ENCODE measurements at places on chromosomes 1 and 21.

GRCh38 chr1:37038227-37039093 lies 4.1 kb upstream of the GRIK3 start:
- no peak for DNase-seq

DNA sequence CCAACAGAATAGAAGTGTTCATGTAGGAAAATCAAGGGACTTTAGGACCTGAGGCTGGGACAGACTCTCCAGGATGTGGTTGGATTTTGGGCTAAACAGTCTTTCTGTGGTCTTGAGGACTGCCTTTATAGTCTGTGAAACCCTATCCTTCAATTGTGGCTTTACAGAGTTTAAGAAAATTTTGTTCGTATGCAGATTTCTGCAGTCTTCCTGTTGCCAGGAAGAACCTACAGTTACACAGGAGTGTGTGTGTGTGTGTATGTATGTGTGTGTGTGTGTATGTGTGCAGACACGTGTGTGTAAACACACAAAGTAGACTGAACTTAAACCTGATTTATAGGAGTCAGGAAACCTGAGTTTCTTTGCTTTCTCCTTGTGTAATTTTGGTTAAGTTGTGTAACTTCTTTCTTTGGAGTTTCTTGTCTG lies 22.8 kb downstream of the NEK7 start:
- DNase-seq, result peak; percentile 49

DNA sequence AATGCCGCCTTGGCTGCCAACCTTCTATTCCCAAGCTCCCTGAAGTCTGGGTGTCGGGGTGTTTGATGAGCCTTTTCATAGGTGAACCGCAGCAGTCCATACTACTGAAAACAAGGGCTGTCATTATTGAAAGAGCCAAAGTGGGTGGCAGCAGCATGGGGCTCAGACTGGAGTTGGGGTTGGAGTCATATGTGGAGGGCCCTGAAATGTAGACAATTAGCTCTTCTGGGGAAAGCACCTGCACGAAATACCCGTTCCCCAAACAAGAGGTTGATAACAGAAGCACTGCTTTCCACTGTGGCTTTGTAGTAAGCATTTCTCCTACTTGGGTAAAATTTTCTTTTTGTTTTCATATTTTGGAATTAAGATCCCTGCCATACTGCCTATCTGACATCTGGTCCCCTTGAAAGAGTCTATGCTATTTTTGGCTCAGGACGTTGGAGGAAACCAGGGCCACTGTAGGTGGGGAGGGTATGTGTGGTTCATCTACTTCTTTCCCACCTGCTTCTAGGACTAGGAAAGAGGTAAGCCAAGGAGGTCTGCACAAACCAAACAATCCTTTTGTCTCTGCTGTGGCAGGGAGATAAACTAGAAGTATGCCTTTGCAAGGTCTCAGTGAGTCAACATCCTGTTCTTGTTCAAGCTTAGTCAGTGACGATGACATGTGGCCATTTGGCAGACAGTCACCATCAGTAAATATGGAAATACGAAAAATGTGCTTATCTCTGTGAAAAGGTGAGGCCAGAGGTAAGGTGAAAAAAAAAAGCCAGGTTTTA lies 197.0 kb upstream of the UBE2U start:
- DNase-seq, result no peak

DNA sequence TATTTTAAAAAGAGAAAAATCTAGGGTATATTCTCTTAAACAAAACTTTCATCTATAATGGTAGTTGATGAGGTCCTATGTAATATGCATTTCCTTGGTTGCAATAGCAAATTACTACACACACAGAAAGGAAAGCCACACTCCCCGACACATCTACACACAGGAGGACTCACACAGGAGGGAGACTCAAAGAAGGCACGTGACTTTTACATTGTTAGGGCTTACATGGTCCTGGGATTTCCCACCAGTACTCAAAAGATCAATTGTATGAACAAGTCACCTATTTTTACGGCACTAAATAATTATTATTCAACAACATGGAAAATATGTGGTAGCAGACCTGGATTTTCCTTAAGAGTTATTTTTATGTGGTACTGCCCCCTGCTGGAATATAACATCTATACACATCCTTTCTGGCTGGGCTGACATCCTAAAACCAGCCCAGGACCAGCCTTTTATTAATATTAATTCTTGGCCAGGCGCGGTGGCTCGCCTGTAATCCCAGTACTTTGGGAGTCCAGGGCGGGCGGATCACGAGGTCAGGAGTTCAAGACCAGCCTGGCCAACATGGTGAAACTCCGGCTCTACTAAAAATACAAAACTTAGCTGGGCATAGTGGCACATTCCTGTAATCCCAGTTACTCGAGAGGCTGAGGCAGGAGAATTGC lies 33.9 kb upstream of the LGALS8 start:
- peak; percentile 55 for DNase-seq

- no peak for DNase-seq
Observed at GRCh38 chr21:46048926-46049889, 48.7 kb upstream of the COL6A2 start.

DNA sequence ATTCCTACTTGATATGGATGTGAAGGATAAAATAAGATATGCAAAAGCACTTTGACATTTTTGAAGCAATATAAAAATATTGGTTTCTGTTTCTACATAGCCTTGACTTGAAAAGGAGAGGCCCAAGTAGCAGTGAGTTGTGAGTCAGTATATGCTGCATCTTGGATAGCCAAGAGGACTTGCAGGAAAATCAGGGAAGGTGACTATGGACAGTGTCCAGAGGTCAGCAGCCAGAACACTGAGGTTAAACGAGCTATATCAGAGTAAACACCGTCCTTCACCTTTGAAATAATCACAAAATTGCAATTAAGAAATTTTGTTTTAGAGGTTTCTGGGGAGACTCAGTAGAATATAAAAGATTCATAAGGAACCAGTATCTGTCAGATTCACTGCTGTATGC lies 6.6 kb upstream of the AMPD1 start:
- no peak for DNase-seq

GRCh38 chr21:29133796-29134195 lies 3.4 kb downstream of the MAP3K7CL start:
- DNase-seq, result no peak

DNA sequence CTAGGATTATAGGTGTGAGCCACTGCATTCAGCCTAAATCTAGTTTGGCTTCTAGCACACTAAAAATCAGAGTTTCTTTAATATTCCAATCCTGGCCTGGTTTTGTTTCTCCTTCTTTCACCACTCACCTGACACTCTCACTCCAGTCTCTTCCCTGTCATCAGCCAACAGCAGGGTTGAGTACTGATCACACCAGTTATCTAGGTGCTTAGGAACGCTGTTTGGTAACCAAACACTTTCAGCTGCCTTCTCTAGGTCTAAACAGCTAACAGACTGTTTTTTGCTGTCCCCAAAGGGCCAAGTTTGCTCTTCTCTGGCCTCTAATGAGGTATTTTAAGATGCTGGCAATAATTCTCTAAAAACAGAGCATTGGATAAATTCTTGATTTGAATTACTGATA lies 17.7 kb upstream of the FRRS1 start:
- no peak for DNase-seq

DNA sequence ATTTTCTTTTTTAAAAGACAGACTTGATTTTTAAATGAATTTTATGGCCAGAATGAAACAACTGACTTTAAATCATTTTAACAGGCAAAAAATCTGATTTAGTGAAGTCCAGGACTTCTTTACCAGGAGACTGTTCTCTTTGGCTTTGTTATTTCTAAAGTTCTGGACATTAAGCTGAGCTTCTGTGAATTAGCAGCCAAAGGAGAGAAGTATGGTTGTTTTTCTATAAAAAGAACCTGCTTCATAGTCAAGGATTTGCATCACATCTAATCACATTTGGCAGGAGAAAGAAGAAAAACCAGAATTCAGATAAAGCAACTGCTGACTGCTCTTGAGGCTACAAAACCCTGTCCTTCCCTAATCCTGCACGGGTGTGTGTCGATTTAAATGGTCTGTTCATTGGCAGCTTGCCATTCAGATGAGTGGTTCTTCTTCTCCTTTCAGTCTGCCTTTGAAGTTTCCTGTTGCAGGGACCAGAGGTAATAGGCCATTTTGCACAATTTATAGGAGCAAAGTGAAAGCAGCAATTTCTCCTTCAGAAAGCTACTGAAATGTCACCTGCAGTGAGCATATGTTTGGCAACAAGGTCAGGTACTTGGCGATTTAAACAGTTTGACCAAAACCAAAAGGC lies 215.4 kb downstream of the OLFM3 start:
- no peak for DNase-seq

- DNase-seq, result no peak
Observed at GRCh38 chr1:219160967-219161366, 12.7 kb upstream of the LYPLAL1 start.

GRCh38 chr21:42392731-42393442 lies 3.0 kb downstream of the TMPRSS3 start:
- peak; percentile 57 for DNase-seq

- no peak for DNase-seq
Observed at GRCh38 chr1:157968946-157969345, 24.5 kb upstream of the KIRREL1 start.

DNA sequence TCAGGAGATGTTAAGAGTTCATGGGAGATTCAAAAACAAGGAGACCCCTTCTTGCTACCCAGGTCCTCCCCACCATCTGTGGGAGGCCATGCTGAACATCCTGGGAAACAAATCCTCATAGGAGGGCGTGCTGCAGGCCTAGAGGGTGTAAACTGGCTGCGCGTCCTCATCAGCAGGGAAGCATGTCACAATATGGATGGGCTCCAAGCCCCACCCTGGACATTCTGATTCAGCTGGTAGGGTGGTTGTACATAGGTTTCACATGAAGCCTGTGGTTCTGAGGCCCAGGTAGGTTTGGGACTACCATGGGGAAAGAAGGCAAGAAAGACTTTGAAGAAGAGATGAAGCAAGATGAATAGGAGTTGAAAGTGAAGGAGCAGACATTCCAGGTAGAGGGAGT lies 44.6 kb upstream of the IFNLR1 start:
- DNase-seq, result no peak

- DNase-seq, result no peak
Observed at GRCh38 chr1:177984136-177984525, 14.3 kb upstream of the SEC16B start.

- DNase-seq, result peak; percentile 43
Observed at GRCh38 chr1:110686188-110686587, 11.4 kb upstream of the KCNA3 start.

Data from CD4-positive, alpha-beta T cell treated with Interleukin-2 at 100 ng/mL for 4 hours (primary cell).